H4 (cell line): ENCODE measurements at places on chromosomes 2 and 18. TPM values are rescaled to one million over a fixed set of nuclear protein-coding genes. Genes with fewer than 3 reads are reported as not detected.

DNA sequence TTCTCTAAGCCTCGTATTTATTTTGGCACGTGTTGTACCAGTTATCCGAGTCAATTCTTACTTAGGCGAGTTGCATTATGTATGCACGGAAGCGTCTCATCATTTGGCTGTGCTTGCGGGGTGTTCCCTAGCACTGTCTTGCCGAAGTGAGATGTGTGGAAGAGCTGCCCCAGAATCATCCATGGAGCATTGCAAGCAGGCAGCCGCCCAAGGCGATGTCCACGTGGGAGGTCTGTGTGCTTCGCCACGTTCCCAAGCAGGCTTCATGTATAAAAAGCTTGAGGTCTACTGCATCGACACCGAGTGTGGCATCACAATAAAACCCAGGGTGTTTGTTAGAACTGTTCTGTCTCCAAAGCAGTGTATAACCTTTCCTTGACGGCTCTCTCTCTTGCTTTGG lies 849.9 kb downstream of the DCDC2C start:
- DNase-seq: no peak

DNA sequence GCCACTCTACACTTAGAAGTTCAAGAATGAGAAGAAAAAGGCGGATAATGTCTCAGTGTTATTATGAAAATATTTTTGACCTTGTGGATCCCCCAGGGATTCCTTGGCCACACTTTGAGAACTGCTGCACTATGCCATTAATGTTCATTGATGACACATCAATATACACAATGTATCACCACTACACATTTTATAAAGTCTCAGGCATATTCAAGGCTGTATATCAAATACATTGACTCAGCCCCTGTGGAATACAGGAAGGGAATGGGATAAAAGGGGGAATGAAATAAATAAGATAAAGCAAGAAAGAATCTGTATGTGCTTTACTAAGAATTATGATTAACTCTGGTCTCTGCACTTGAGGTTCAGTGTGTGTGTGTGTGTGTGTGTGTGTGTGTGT lies 69.1 kb downstream of the INHBB start:
- no peak for DNase-seq

The CCDC121 gene
- 1.5 and 1.9 TPM in 2 replicates for total RNA-seq

GRCh38 chr2:20465716-20466394 lies 19.0 kb downstream of the RHOB start:
- no peak for DNase-seq

GRCh38 chr2:133574186-133574585 lies 5.9 kb upstream of the NCKAP5 start:
- DNase-seq: no peak

DNA sequence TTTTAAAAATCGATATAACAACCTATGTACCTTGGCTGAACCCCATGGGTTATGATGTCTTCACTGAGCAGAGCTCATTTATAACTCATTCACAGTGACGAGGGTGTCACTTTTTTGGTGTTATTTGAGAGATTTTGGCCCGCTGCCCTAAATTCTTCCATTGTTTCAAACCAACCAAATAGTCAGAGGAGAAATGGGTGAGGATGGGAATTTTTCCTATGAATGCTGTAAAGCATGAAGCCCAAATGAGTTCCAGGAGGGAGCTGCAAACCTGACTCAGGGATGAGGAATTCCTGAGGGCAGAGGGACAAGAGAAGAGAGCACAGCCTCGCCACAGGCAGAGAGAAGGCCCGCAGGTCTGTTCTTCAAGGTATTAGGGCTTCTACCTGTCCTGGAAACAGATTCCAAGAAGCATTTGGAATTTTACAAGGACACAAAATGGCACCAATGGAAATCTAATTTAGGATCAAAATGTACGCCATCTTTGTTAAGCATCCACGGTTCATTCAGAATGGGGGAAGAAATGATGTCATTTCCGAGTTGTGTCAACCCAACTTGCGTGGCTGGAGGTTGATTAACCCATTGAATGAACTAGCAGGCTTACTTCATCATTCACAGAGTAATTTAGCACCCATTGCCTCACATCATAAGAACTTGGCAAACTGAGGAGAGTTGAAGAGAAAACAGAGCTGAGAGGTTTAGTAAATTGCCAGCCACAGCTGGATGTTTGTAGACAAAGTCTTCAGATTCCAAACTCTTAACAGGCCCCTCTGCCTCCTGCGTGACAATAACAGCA lies 133.5 kb downstream of the LAMA3 start:
- no peak for DNase-seq

DNA sequence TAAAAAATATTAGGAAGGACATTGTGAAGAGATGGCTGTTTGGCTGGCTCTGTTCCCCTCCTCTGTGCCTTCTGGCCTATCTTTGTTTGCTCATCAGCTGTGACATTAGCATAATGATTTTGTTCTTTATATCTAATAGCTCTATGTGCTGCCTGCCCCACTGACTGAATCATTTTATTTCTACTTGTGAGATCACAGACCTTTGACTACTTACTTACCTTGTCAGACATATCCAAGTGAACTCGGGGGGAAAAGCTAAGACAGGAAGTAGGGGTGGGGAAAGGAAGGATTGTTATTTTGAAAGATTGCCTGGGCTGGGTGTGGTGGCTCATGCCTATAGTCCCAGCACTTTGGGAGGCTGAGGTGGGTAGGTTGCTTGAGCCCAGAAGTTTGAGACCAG lies 104.2 kb downstream of the ASAP2 start:
- no peak for DNase-seq

The PLB1 gene
- total RNA-seq: 0.10 and 0.21 TPM in 2 replicates

DNA sequence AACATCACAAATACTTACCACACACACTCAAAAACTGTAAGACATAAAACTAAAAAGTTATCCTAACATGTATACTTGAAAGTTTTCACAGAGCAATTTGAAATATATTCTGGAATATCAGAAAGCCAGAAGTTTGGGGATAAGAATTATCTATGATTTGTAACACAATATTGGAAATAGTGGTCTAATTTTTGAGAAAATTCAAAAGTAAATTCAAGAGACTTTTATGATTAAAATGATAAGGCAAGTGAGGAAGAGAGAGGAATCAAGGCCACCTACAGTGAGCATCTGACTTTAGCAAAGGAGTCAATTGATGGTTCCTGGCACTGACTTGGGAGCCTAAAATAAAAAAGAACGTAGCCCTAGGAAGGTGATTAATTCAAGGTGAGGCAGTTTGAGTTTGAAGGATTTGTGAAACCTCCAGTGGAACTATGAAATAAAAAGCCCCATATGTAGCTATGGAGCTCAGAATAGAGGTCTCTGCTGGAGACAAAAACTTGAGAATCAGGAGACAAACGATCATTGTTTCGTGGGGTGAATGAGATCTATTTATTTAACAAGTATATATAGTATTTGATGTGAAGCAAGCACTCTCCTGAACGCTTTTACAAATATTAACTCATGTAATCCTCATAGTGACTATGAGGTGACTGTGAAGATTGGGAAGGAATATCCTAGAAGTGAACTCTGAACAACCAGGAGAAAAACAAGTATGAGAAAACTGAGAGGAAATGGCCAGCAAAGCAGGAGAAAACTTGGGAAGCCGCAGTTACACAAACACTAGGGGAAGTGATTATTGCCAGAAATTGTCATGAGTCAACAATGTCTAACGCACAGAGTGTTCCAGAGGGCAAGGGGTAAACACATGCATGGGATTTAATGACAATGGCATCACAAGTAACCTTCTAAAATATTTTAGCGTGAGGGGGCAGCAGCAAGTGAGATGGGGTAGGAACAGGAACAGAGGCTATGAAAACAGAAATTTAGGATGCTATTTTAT lies 12.8 kb downstream of the TFPI start:
- DNase-seq: peak; percentile 88

DNA sequence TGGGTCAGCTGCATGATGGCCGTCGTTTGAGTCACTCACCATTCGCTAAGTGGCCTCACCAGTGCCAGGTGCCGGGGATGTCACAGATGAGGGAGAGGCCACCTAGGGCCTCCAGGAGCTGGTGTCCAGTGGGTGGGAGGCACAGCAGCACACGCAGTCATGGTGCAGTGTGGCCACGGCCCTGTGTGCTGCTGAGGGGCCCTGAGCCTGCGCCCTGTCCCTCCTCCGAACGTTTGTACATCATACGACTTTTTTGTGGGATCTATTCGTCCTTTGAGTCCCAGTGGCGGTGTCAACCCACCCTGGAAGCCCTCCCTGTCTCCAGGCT lies 30.1 kb upstream of the ODC1 start:
- no peak for DNase-seq

GRCh38 chr2:23393722-23394121 lies 8.7 kb downstream of the KLHL29 start:
- DNase-seq: no peak

DNA sequence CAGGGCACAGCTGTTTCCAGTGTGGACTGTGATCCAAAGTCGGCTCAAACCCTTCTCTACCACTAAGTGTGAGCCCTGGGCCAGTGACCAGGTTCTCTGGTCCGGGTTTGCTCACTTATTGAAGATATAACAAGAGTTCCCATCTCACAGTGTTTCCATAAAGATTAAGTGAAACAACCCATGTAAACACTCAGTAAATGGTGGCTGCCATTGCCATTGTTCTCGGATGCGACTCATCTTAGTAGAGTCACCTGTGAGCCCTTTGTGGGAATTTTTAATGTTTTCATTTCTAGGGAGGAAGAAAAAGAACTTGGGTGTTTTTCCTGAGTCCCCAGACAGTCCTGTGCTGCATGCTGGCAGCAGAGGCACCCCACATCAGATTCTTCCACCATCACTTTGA lies 53.4 kb downstream of the TPGS2 start:
- DNase-seq: no peak

GRCh38 chr2:205706769-205707381 lies 24.6 kb downstream of the NRP2 start:
- DNase-seq: peak; percentile 82

GRCh38 chr18:60668583-60668982 lies 296.0 kb upstream of the MC4R start:
- DNase-seq: no peak

DNA sequence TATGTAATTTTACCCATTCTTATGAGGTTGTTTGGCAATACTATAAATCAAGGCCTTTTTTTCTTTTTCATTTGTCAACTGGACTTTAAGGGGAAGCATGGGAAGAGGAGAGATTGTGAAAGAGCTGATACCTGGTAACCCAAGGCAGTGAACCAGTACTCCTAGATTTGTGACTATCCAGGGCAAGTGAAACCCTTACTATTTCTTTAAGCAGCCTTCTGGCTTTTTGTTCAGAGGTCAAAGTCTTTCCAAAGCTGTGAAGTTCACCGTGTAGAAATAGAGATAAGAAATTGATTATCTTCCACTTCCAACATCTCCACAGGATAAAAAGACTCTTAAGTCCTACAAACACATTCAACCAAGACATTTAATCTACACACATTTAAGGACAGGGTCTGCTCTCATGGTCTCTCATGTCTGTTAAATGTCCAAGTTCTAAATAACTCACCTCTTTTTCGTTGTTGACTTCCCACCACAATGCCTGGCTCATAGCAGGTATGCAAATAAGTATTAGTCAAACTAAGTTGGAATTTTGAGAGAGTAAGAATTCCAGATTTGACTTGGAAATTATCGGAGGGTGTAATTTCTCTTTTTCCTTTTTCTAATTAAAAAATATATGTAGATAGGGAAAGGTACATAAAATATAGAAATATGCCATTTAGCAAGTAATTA lies 485.8 kb downstream of the STK39 start:
- no peak for DNase-seq

DNA sequence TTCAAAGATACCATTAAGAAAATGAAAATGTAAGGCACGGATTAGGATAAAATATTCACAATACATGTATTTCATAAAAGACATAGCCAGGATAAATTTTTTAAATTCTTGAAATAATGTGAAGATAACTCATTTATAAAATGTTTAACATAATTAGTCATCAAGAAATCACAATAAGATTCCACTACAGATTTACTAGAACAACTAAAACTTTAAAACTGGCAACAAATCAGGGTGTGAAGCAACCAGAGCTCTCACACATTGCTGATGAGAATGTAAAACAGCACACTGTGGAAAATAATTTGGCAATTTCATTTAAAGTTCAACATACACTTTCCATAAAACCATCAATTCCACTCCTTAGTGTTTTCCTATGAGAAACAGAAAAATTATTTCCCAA lies 89.6 kb upstream of the UBE2E3 start:
- no peak for DNase-seq

DNA sequence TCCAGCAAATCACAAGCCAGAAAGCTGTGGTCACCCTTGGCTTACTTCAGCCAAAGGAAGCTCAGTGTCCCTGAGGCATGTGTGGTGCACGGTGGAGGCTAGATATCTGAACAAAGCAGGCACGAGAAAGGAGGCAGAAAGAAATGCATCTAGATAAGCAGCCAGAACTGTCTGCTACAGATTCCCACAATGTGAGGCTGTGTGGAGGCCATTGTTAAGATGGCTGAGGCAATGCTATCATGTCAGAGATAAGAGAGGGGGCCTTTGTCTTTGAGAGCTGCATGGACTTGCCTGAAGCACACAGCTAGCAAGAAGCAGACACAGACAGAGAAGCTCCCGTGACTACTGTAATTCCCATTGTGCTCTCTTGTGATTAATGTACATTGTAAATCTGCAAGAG lies 110.5 kb upstream of the LYPD6 start:
- no peak for DNase-seq

DNA sequence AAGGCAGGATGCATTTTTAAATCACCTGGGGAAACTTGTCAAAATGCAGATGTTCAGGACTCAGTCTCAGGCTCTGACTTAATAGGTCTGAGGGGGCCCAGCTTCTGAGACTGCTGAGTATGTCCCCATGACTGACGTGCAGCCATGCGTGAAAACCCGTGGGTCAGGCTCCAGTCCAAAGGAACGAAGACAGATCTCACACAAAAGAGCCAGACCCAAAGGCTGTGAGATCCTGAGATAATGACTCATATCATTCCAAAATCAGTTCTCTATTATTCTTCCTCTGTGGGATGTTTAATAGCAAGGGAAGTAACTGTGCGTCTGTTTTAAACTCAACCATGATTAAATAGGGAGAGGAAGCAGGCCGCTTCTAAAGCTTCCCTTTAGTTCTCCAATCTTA lies 107.4 kb upstream of the ACAA2 start:
- peak; percentile 32 for DNase-seq

The ABI2 gene
- 31.4 and 31.8 TPM in 2 replicates for total RNA-seq

- no peak for DNase-seq
Measured at GRCh38 chr2:164066095-164066494, 330.3 kb upstream of the FIGN start.

The CHAC2 gene
- total RNA-seq: 36.1 and 37.0 TPM in 2 replicates

The PSD4 gene
- 1.4 and 1.5 TPM in 2 replicates for total RNA-seq

The PAIP2B gene
- total RNA-seq: 1.1 and 1.7 TPM in 2 replicates
